Thymus (tissue), 14 donors: ENCODE measurements at places on chromosomes 6 and 20. TPM values are rescaled to one million over a fixed set of nuclear protein-coding genes. Genes with fewer than 3 reads are reported as not detected.

Gene ID1
- 138 TPM for polyA plus RNA-seq

Gene ULBP1
- 0.68 TPM for polyA plus RNA-seq

Gene REM1
- 1.2 TPM for polyA plus RNA-seq

Gene GINS1
- polyA plus RNA-seq, result 1.8 TPM

Gene SLC17A1
- not detected for polyA plus RNA-seq

Gene LYRM4
- 31.6 TPM for polyA plus RNA-seq

Gene MCM8
- polyA plus RNA-seq, result 4.9 TPM

Gene PACSIN1
- 1.2 TPM for polyA plus RNA-seq

Gene VGLL2
- polyA plus RNA-seq, result 0.07 TPM

Gene C20orf202
- 0.27 TPM for polyA plus RNA-seq

Gene PEX7
- polyA plus RNA-seq, result 8.4 TPM

Gene SYTL3
- 109 TPM for polyA plus RNA-seq

Gene LRRC1
- 21.7 TPM for polyA plus RNA-seq

Gene SLC22A1
- polyA plus RNA-seq, result 1.7 TPM

Gene GSTA3
- not detected for polyA plus RNA-seq

Gene SLC22A3
- 1.4 TPM for polyA plus RNA-seq

Gene NTSR1
- 0.14 TPM for polyA plus RNA-seq

Gene NKAIN2
- polyA plus RNA-seq, result 1.2 TPM

Gene TGM3
- 0.66 TPM for polyA plus RNA-seq

Gene RPN2
- 70.0 TPM for polyA plus RNA-seq
